H1 (cell line): ENCODE measurements at places on chromosomes 3 and 15. TPM values are rescaled to one million over a fixed set of nuclear protein-coding genes. Genes with fewer than 3 reads are reported as not detected.

DNA sequence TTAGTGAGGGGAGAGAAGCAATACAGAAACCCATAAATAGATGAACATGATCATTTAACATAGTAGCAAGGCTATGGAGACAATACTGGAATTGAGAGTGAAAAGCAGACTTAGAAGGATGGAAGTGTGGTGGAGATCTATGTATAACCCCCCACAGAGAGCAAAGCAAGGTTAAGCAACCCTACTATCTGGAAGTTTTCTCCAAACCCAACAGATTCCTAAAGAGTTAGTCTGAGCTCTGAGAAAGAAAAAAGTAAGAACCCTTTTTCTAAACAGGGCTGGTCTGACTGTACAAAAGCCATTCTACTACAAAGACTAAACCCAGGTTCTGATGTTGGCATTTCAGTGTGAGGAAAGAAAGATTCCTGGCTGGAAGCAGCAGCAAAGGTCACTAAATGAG, 153.2 kb downstream of the WNT5A start:
- DNase-seq: no peak
- no peaks in the 10 kb centered on the region for H3K36me3 ChIP-seq
- no peak overlapping the region for H3K4me3 ChIP-seq
- no peaks in the 10 kb centered on the region for H3K4me1 ChIP-seq

- H3K27ac ChIP-seq: no peak overlapping the region
- H3K4me1 ChIP-seq: no peaks in the 10 kb centered on the region
- H3K36me3 ChIP-seq: no peaks in the 10 kb centered on the region
- no peaks in the 10 kb centered on the region for H3K27me3 ChIP-seq
- DNase-seq: no peak
These were observed 69.3 kb upstream of the SMAD3 start for GRCh38 chr15:66996094-66996493.

- H3K4me1 ChIP-seq: no peaks in the 10 kb centered on the region
- H3K27me3 ChIP-seq: no peaks in the 10 kb centered on the region
- H3K36me3 ChIP-seq: no peaks in the 10 kb centered on the region
- DNase-seq: no peak
- no peak overlapping the region for H3K4me3 ChIP-seq
These were observed 329.1 kb downstream of the VPS13C start for GRCh38 chr15:61731099-61731498.

Gene MME
- total RNA-seq: 36.0 and 39.6 TPM in 2 replicates

GRCh38 chr3:12709334-12709733, 45.4 kb upstream of the RAF1 start:
- no peak overlapping the region for H3K27ac ChIP-seq
- DNase-seq: no peak
- H3K27me3 ChIP-seq: no peaks in the 10 kb centered on the region
- H3K4me1 ChIP-seq: no peaks in the 10 kb centered on the region
- H3K4me3 ChIP-seq: no peak overlapping the region

Gene ZNF80
- not detected in 2 replicates for total RNA-seq

Gene C3orf49
- not detected in 2 replicates for total RNA-seq

GRCh38 chr15:34038871-34039789, at the start of gene AVEN:
AVEN (minus strand) TSS chr15:34039204; CDS start chr15:34039046, 158 bp downstream.
- H3K4me3 ChIP-seq: peak within 1 kb of the TSS; percentile 89
- H3K27ac ChIP-seq: peak within 1 kb of the TSS; percentile 76; the same call in 1 of the 2 replicates
- no peak for DNase-seq
- H3K36me3 ChIP-seq: no peaks in the 10 kb centered on the region
- peaks cover 6% of the 10 kb centered on the region for H3K4me1 ChIP-seq

GRCh38 chr3:4426261-4426781, 40.7 kb downstream of the SUMF1 start:
- no peak for DNase-seq
- no peaks in the 10 kb centered on the region for H3K27me3 ChIP-seq
- no peak overlapping the region for H3K4me3 ChIP-seq
- H3K36me3 ChIP-seq: no peaks in the 10 kb centered on the region
- no peak overlapping the region for H3K27ac ChIP-seq

GRCh38 chr15:32886459-32886858, 168.7 kb downstream of the GREM1 start:
- H3K4me3 ChIP-seq: no peak overlapping the region
- DNase-seq: no peak
- no peaks in the 10 kb centered on the region for H3K27me3 ChIP-seq
- H3K4me1 ChIP-seq: no peaks in the 10 kb centered on the region
- no peaks in the 10 kb centered on the region for H3K36me3 ChIP-seq

- no peak overlapping the region for H3K4me3 ChIP-seq
- no peaks in the 10 kb centered on the region for H3K27me3 ChIP-seq
- DNase-seq: no peak
- H3K4me1 ChIP-seq: peaks cover 5% of the 10 kb centered on the region
These were observed 42.7 kb upstream of the CD200R1L start for GRCh38 chr3:112889357-112889756.

DNA sequence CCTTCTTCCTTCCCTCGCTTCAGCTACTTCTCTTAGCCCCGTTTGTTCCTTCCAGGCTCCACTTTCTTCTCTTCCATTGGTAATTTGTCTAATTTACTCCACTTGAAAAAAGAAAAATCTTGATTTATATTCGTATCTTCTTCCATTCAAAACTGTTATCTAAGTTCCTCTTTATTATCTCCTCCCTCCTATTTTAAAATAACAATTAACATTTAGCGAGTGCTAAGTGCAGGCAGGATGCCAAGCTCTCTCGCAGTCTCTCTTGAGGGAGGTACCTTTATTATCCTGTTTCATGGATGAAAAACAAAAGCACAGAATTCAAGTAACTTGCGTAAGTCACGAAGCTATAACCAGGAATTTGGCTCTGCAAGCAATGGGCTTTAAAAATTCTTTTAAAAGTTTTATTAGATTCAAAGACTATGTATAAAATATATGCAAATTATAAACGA, 418.9 kb upstream of the NAALADL2 start:
- H3K4me3 ChIP-seq: peak overlapping the region; percentile 78
- no peak overlapping the region for H3K27ac ChIP-seq
- H3K36me3 ChIP-seq: no peaks in the 10 kb centered on the region
- H3K4me1 ChIP-seq: no peaks in the 10 kb centered on the region; the same call in 1 of the 2 replicates

DNA sequence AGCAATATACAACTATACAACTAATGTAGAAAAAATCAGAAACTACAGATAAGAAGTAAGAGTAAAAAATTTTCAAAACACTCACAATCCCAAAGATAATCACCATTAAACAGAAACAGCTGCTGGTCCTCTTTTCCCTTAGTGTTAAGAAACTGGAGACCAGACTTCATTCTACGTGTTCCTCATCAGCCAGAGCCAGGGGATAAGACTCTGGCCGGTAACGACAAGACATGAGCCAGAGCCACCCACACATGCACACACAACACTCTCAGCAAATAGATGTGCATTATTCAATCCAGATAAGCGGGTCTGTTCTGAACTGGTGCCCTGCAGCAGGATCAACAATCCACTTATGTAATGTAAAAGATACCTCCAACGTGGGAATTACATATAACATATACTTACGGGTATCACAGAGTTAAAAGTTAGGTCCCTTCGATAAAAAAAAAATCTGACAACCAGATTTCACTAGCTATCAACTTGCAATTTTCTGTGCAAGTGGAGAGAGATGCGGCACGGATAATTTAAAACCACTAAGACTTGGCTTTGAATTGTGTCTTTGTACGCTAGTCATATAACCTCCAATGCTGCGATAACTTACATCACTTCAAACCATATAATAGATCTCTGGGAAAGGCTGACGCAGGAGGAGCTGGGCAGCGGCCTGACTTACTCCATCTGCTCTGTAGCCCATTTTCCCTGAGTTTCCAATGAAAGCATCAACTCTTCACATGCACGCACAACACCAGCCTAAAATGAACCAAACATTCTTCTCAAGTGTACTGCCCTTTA, 17.8 kb downstream of the PRICKLE2 start:
- H3K27me3 ChIP-seq: no peaks in the 10 kb centered on the region
- H3K36me3 ChIP-seq: no peaks in the 10 kb centered on the region
- no peak for DNase-seq
- no peak overlapping the region for H3K4me3 ChIP-seq
- no peaks in the 10 kb centered on the region for H3K4me1 ChIP-seq
- H3K27ac ChIP-seq: no peak overlapping the region

- H3K27ac ChIP-seq: no peak overlapping the region
- DNase-seq: no peak
- H3K27me3 ChIP-seq: no peaks in the 10 kb centered on the region
- H3K4me1 ChIP-seq: no peaks in the 10 kb centered on the region
These were observed 66.5 kb upstream of the FNDC3B start for GRCh38 chr3:171972871-171973348.

Gene FOXB1
- total RNA-seq: 1.5 and 2.1 TPM in 2 replicates

- H3K4me3 ChIP-seq: no peak overlapping the region
- H3K27ac ChIP-seq: no peak overlapping the region
- no peak for DNase-seq
- no peaks in the 10 kb centered on the region; the same call in 1 of the 2 replicates for H3K4me1 ChIP-seq
- H3K27me3 ChIP-seq: no peaks in the 10 kb centered on the region
- H3K36me3 ChIP-seq: no peaks in the 10 kb centered on the region
These were observed 28.6 kb upstream of the CLSTN2 start for GRCh38 chr3:139906418-139906817.

GRCh38 chr3:15279205-15279604, 53.2 kb downstream of the SH3BP5 start:
- DNase-seq: no peak
- H3K27me3 ChIP-seq: no peaks in the 10 kb centered on the region
- H3K4me1 ChIP-seq: no peaks in the 10 kb centered on the region; the same call in 1 of the 2 replicates
- no peak overlapping the region for H3K27ac ChIP-seq
- no peaks in the 10 kb centered on the region for H3K36me3 ChIP-seq
- H3K4me3 ChIP-seq: no peak overlapping the region

- H3K4me1 ChIP-seq: no peaks in the 10 kb centered on the region
- no peaks in the 10 kb centered on the region for H3K27me3 ChIP-seq
- no peak overlapping the region for H3K4me3 ChIP-seq
- DNase-seq: no peak
These were observed 62.2 kb upstream of the ZNF280D start for GRCh38 chr15:56795502-56795901.

DNA sequence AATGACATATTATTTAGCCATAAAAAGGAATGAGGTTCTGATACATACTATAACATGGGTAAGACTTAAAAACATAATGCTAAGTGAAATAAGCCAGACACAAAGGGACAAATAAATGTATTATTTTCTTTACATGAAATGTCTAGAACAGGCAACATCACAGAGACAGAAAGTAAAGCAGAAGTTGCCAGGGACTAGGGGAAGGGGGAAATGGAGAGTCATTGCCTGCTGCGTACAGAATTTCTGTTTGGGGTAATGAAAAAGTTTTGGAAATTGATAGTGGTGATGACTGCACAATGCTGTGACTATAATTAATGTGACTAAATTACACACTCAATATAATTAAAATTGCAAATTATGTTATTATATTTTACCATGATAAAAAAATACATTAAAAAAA, 99.9 kb downstream of the ANO10 start:
- no peaks in the 10 kb centered on the region for H3K36me3 ChIP-seq
- H3K27me3 ChIP-seq: no peaks in the 10 kb centered on the region
- no peak overlapping the region for H3K27ac ChIP-seq
- H3K4me1 ChIP-seq: no peaks in the 10 kb centered on the region
- H3K4me3 ChIP-seq: no peak overlapping the region

Gene TTLL13
- 0.19 TPM in 1 of 2 replicates, not detected in the other for total RNA-seq

GRCh38 chr15:40420793-40421192, 15.2 kb downstream of the IVD start:
- peaks cover 23% of the 10 kb centered on the region for H3K36me3 ChIP-seq
- peaks cover 4% of the 10 kb centered on the region for H3K4me1 ChIP-seq
- no peak overlapping the region for H3K27ac ChIP-seq
- H3K4me3 ChIP-seq: no peak overlapping the region
- DNase-seq: no peak

- DNase-seq: no peak
- H3K4me3 ChIP-seq: no peak overlapping the region
- no peaks in the 10 kb centered on the region for H3K27me3 ChIP-seq
These were observed 60.8 kb downstream of the IL16 start for GRCh38 chr15:81257435-81257834.

Gene NANOGP8
- total RNA-seq: 31.9 and 40.6 TPM in 2 replicates

DNA sequence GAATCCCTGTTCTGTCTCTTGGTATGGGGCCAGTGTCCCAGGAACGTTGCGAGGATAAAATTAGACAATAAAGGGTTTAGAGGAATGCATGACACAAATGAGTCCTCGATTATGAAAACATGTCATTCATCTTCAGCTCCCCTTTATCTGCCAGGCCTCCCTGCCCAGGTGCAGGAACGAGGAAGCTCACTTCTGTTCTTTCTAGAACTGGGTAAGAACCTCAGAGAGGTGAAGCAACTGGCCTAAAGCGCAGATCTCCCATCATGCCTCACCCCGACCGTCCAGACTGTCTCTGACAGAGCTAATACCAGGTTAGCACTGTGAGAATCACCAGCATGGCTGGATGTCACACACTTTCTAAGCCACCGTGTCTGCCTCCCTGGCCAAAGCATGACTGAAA, 1.5 kb upstream of the ITIH1 start:
- no peak for DNase-seq
- no peak overlapping the region for H3K4me3 ChIP-seq
- no peaks in the 10 kb centered on the region for H3K36me3 ChIP-seq

Gene YEATS2
- total RNA-seq: 52.6 and 53.7 TPM in 2 replicates

GRCh38 chr3:53225181-53225580, 30.6 kb downstream of the TKT start:
- no peak overlapping the region for H3K4me3 ChIP-seq
- no peaks in the 10 kb centered on the region for H3K4me1 ChIP-seq
- peaks cover 50% of the 10 kb centered on the region for H3K36me3 ChIP-seq
- no peak overlapping the region for H3K27ac ChIP-seq

Gene CAND2
- 8.7 and 11.2 TPM in 2 replicates for total RNA-seq

Gene ADIPOQ
- not detected in 2 replicates for total RNA-seq
